ENCODE measurements at places on chromosomes 4 and X.
A peak's percentile ranks its signal among the peaks of the same experiment; 100 is the strongest.

GRCh38 chr4:183959319-183960045 is 54.4 kb downstream of the STOX2 start:
- no peak for DNase-seq

GRCh38 chr4:5992828-5993321 is 25.4 kb downstream of the C4orf50 start:
- DNase-seq: no peak

- no peak for DNase-seq
Measured at GRCh38 chrX:12866451-12867377, at the start of gene TLR7. Gene TLR7, plus strand, starts transcription at chrX:12867072. Its CDS starts 507 bp downstream, at chrX:12867579.

DNA sequence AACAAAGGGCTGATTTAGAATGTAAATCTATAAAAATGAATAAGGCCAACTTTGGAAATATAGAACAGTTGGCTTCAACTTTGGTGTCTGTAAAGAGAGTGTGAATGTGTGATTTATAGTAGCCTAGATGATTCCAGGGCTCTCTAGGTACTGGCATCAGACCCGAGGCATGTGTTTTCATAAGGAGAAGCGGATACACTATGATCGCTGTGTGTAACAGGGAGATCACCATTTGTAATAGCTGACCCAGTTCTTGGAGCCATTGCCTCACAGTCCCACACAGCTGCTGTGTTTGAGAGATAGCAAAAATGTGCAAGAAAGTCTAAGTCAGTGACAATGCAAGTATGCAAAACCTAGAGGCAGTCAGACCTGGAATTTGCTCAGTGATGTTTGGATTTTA is 135.1 kb downstream of the REPS2 start:
- DNase-seq: no peak

GRCh38 chr4:185002784-185003183 is 15.5 kb upstream of the HELT start:
- no peak for DNase-seq

DNA sequence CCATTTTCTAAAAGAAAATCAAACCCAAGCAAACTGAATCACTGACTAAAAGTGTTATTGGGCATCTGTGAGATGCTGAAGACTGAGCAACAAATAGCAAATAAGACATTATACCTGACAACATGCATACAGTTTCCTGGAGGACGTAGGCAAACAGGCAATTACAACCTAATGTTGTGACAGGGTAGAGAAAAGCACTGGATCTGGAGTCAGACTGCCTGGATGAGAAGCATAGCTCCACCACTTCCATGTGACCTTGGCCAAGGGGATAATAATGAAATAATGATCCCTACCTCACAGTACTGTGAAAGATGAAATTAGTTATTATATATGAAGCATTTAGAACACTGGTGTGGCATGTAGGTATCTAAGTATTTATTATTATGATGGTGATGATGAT is 2.7 kb downstream of the SPINK2 start:
- DNase-seq: no peak

GRCh38 chrX:95953564-95953963 is 731.1 kb upstream of the DIAPH2 start:
- no peak for DNase-seq

GRCh38 chr4:112910109-112910736 is 139.2 kb upstream of the ANK2 start:
- DNase-seq: no peak

DNA sequence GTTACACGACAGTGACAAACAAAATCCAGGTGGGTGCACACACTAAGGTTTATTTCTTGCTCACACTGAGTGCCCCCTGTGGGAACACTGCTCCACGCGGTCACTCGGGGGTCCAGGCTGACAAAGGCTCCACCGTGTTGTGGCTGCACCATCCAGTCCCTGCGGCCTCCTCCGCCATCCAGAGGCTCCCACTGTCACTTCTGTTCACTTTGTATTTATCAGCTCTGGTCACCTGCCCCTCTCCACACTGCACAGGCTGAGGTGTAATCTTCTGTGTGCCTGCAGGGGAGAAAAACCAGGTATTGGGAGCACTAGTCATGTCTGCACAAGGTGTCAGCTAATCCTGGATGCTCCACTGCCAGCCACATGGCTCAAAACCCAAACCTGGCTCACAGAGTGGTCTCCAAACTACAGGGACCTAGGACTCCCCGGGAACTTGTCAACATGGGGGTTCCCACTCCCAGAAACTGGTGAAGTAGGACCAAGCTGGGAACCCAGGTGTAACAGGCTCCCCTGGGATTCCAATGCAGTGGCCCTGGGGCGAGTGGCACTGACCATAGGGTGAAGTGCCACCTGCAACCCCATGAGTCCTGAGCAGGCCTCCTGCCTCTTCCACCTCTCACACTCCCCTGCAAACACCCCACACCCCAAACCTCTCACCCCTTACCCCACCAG is 25.5 kb downstream of the HMX1 start:
- DNase-seq: no peak

DNA sequence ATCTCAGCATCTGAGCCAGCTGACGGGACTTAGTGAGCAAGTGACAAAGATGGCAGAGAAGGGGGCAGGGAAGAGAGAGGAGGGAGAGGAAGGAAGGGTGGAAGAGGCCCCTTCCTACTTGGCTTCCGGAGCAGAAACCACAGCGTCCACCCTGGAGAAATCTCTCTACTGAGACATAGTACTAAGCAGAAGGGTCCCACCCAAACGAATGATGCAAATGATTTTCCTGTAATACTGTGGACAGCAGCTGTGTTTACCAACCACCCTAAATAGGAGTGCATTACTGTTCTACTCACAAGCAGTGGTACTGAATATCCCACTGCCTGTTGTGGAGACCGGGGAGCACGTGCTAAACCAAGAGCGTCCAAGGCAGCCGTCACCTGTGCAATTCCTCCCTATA is 29.4 kb downstream of the DTHD1 start:
- DNase-seq: peak; percentile 73

DNA sequence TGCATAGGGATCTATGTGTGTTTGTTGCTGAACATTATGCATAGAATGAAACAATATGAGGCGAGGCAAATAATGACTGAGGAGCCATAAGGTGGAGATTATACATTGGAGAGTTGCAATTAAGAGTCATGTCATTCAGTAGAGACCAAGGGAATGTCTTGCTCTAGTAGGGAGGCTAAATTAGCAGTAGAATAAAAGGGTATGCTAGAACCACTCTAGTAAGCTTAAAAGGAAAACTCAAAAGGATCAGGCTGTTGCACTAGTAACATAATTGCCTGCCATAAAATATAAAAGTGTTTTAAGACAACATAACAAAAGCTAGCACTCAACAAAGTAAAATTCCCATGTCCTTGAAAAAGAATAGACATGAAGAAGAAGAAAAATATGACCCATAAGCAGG is 586.2 kb upstream of the DIAPH2 start:
- DNase-seq: no peak

DNA sequence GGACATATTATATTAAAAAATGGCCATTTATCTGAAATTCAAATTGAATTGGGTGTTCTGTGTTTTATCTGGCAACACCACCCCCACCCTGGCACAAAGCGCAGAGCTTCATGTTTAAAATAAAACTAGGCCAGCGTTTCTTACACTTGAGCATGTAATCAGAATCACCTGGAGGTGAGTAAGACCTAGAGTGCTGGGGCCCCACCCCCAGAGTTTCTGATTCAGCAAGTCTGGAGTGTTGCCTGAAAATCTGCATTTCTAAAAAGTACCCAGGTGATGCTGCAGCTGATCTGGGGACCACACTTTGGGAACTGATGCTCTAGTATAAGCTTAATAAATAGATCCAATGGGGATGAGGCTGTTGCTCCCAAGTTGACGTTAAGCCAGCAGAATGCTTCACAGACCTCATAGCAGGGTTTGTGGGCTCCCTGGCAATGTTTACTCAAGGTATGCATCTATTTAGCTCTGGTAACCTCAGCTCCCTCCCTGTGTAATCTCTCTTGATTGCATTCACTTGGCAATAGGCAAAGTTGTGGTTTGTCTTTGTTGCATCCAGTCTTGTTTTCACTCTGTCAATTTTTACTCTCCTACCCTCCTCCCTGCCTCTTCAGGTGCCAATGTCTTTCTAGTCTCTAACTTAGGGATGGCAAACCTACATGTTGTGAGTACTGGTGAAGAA is 99.8 kb upstream of the TEX13D start:
- DNase-seq: no peak

GRCh38 chr4:41575665-41576064 is 37.7 kb downstream of the LIMCH1 start:
- no peak for DNase-seq

DNA sequence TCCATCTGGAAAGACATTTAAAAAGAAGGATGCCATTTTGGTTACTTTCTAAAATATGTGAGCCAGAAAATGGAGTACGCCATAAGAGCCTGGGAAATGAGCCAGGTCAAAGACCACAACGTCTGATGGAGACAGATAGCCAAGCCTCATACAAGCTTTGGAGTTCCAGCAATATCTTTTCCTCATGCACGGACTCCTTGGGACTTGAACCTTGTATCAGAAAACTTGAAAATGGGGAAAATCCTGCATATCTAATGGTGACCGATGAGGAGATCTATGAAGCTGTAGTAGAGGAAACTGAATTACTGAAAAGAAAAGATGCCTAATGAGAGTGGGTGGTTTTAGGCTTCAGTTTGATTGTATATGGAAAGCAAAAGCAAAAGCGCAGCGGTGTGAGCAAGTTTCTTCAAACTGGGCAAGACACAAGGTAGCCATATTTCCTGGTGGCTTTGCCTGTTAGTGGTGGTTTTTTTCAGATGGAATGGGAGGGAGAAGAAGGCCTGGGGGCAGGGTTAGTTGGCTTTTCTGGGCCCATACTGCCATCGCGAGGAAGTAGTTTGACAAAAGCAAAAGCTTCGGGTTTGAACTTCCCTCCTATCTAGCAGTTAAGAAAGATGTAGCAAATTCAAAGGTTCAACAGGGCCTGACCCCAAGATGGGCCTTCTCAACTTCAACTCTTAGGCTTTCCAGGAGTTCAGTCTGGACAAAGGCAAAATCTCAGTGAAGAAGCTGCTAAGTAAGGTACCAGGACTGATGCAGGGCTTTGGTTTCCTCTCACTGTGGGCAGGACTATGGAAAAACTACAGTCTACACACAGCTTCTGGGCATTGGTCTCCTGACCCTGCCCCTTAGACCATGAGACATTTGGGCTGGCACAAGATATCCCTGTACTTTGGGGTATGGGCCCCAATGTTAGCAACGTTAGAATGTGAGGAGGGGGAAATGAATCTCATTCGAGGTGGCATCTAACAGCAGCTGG is 210.0 kb upstream of the STK26 start:
- DNase-seq: peak; percentile 76

- DNase-seq: no peak
Measured at GRCh38 chr4:102492531-102493241, 8.5 kb upstream of the NFKB1 start.

DNA sequence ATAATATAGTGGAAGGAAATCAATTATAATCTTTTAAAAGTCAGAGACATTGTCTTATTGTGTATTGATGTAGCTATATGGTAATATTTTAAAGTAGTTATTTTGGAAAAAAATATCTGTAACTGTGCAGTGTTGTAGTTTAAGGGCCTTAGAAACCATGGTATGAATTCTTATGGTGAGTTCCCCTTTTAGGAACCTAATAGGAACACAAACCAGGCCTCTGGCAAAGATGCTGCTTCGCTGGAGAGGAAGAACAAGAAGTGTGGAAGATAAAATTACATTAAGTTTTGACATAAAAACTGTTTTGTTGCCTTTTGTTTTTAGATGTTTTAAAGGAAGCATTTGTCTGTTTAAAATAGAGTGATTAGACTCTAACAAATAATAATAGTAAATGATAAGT is 10.9 kb upstream of the TMPRSS11D start:
- DNase-seq: no peak

- no peak for DNase-seq
Measured at GRCh38 chr4:154314248-154314647, 177.4 kb downstream of the DCHS2 start.

- DNase-seq: no peak
Measured at GRCh38 chr4:158644760-158645159, 26.9 kb downstream of the C4orf46 start.

GRCh38 chr4:144948009-144948408 is 150.0 kb downstream of the ANAPC10 start:
- no peak for DNase-seq

- peak; percentile 9 for DNase-seq
Measured at GRCh38 chr4:88008122-88008742, 797 bp downstream of the PKD2 start.

DNA sequence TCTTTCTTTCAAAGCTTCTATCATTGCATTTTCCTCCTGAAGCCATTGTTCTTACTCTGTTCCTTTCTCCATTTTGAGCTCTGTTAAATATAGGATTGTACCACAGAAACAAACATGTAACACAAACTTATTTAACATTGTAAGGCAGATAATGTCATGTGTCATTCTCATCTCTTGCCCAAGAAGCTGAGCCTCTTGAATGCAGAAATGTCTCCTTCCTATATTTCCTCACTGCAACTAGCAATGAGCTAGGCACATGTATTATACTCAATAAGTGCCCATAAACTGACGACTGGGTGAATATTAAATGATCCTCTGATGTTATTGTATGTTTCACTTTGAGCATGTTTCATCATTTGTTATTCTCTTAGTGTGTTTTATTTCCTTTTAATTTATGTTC is 56.7 kb upstream of the SLC7A11 start:
- peak; percentile 44 for DNase-seq

DNA sequence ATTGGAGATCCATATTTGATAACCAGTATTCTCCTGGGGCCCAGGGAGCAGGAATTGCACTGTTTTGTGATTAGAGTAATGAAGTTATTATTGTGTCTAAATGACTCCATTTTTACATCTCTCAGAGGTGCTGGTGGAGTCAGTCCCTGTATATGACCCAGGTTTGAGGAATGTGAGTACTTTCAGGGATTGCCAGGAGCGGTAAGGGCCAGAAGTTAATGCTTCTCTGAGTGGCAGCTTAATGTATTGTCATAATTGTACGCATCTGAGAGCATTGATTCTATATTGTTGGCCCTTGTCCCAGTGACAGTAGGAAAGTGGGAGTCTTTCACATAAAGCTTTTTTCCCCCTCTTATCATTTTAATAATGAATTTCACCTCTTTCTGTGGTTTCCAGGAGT is 146.2 kb downstream of the GATB start:
- DNase-seq: no peak

DNA sequence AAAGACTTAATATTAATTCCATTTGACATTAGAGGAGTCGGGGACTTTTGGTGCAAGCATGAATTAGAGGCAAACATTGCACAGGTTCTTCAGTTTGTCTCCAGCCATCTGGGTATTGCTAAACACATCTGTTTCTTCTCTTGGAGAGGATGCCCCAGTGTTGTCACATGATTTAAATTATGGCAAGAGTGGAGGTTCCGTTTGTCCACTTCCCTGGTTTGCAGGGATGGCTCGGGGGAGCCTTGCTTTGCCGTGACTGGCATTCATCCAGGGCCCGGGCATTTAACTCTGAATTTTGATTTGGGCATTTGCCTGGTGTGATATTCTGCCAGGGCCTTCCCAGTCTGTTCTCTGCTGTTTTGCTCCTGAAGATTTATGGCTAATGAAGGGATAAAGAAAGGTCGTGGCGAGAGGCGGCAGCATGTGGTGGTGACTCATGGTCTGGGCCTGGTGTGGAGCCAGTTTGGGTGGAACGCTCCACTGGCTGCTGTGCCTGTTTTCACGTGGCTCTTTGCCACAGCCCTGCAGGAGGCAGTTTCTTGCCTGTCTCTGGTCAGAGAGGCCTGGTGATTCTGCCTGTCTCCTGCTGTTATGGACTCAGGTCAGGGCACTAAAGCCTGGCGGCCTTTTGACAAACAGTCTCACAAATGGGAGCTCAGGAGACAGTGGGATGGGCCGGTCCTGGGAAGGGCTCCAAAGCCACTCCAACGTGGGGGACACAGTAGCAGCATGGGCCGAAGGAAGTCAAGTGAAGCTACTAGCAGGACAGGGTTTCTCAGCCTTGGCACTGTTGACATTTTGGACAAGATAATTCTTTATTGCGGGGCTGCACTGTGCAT is 99.4 kb upstream of the PGRMC2 start:
- DNase-seq: no peak

Measured in AML-193 (cell line).